ENCODE measurements at places on chromosomes 2 and 18.

DNA sequence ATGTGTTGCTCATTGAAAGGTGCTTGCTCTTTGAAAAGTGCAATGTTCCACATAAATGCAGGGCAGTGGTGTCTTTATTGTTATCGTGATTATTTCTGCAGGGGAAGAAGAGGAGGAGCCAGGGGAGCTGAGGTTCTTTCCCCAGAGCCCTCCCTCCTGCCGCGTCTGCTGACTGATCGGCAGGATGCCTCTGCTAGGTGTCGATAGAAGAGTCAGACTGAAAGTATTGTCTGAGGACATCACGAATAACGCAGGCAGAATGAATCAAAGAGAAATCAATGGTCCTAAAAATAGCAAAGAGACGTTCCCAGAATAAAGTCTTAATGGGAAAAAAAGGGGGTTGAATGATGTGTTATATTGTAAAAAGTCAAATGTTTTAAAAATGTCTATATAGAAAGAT lies 47.4 kb upstream of the SIX3 start:
- no peak for DNase-seq

DNA sequence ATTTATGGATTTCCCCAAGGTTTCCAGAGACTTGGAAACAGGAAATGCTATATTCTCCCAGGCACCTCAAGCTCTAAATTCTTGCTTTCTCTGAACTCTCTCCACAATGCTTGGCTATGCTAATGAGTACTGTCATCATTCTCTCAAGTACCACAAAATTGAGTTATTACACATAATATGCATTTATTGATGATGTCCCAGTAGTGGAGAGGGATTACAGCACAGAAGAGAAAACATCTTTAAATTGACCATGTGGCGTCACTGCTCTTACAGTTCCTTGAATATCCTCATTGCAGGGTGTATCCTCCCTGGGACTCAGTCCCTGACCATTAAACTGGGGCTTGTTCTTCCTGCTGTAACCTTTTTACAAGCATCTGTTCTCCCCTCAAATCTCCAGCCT lies 681.1 kb upstream of the FANCL start:
- DNase-seq = no peak

DNA sequence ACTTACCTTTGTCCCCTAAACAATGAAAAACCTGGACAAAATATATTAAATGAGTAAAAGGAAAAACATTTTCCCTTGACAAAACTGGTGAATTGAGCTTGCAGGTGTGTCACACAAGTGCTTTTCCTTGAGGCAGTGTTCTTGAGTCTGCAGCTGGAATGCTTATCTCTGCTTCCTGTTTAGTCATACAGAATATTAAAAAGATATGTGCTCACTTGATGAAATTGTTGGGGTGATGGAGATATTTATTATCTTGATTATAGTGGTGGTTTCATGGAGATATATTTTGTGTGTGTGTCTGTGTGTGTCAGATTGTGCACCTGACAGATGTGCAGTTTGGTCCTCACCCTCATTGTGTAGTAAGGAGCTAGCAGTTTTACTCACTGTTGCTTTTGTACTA lies 3.3 kb downstream of the TAF1B start:
- no peak for DNase-seq

DNA sequence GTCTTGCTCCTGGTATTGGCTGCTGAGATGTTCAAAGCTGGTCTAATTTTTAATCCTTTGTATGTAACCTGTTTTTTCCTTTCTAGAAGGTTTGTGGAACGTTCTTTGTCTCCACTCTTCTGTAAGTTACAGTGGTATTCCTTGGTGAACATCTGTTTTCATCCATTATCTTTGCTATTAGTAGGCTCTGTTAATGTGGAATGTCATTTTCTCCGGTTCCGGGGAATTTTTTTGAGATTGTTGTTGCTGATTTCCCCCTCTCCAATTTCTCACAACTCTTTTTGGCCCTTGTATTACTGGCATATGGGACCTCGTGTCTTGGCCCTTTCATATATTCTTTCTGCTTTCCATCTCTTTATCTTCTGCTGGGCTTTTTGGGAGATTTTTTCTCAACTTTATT lies 63.4 kb downstream of the LCLAT1 start:
- no peak for DNase-seq
